ENCODE measurements at places on chromosomes 13 and 19.

DNA sequence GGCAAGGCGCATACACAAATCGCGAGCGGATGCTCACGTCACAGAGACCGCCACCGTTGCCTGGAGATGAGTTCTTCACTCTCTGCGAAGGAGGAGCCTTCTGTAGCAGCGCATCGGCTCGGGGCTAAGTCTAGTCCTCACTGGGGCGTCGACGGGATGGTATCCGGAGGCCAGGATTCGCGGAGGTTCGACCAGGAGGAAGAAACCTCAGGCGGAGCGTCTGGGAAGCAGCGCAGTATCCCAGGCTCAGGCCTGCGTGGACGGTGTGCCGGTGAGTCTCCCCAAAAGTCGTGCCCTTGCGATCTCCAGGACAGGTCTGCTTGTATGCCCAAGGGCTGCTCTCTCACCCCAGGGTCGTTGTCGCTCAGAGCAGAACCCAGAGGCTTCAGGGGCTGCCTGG is 40.4 kb downstream of the ZNF146 start:
- no peak for DNase-seq

DNA sequence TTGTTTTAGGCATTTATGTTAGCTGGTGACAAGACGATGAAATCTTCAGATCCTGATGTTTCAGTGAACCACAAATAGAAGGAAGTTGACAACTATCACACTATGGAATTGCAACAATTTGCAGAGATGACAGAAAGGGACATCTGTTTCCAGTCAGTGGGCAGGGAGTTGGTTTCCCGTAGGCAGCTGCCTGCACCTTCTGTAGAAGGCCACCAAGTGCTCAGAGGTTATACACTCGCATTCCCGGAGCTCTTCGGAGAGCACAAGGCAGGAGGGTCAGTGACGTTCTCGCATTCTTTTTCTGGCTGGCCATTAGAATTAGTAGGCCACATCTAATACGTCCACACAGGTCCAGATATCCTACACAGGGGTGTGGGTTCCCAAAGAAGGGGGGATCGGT is 129.4 kb downstream of the SHISA2 start:
- DNase-seq = no peak

GRCh38 chr13:95253033-95253432 is 48.2 kb downstream of the ABCC4 start:
- no peak for DNase-seq

GRCh38 chr13:110326263-110326904 is 19.3 kb downstream of the COL4A2 start:
- no peak for DNase-seq

DNA sequence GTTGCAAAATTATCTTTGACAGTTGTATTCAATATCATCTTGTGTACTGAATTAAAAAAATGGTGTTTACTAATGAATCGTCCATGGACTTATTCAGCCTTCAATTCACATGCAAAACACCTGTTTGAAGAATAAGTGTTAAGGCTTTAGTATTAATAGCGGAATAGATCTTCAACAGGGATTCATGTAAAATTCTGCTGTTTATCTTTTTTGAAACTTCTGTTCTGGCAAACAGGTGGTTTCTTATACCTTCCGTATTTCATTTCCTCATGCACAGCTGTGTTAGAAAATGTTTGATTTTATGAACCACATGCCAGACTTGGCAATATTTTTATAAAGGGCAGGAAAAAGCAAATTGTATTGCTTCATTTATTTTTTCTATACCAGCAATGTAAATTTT is 255.7 kb downstream of the DACH1 start:
- DNase-seq = no peak

Measured in naive thymus-derived CD8-positive, alpha-beta T cell (primary cell).